Activated naive CD4-positive, alpha-beta T cell treated with anti-CD3 and anti-CD28 coated beads for 36 hours (primary cell): ENCODE measurements at places on chromosomes 11 and 22. TPM values are rescaled to one million over a fixed set of nuclear protein-coding genes. Genes with fewer than 3 reads are reported as not detected.

GRCh38 chr22:50298937-50299784 lies 8.3 kb downstream of the PLXNB2 start:
- no peak overlapping the region for H3K27ac ChIP-seq
- H3K4me3 ChIP-seq = no peak overlapping the region
- DNase-seq = no peak
- no peaks in the 10 kb centered on the region for H3K4me1 ChIP-seq

GRCh38 chr11:74235121-74235520 lies 64.0 kb downstream of the PPME1 start:
- no peak overlapping the region for H3K4me3 ChIP-seq
- DNase-seq = no peak
- H3K36me3 ChIP-seq = peaks cover 22% of the 10 kb centered on the region
- H3K27ac ChIP-seq = no peak overlapping the region
- H3K27me3 ChIP-seq = no peaks in the 10 kb centered on the region
- H3K4me1 ChIP-seq = peaks cover 34% of the 10 kb centered on the region

DNA sequence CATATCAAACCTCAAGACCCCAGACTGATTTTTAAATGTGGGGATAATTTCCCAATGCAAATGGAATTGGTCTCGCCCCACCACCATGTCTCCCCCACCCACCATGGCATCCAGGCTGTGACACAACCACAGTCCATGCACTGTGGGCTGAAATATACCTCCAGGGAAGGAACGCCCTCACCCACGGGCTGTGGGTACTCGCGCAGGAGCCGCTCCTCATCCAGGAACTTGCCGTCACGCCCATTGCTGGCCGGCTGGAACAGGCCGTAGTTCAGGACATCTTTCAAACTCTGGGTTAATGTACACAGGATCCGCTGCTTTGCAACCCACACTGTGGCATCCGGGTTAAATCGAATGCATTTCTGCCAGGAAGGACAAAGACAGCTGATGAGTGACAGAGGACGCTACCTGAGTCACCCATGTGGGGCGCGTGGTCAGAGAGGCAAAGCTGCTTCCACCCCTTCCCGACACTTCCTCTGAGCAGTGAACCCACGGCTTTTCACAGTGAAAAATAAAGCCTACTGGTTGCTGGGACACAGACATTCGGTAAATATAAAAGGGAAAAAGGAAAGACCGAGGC lies 133.6 kb downstream of the SHANK2 start:
- H3K4me3 ChIP-seq = no peak overlapping the region
- H3K36me3 ChIP-seq = no peaks in the 10 kb centered on the region
- no peak for DNase-seq
- no peaks in the 10 kb centered on the region for H3K4me1 ChIP-seq
- no peak overlapping the region for H3K27ac ChIP-seq

DNA sequence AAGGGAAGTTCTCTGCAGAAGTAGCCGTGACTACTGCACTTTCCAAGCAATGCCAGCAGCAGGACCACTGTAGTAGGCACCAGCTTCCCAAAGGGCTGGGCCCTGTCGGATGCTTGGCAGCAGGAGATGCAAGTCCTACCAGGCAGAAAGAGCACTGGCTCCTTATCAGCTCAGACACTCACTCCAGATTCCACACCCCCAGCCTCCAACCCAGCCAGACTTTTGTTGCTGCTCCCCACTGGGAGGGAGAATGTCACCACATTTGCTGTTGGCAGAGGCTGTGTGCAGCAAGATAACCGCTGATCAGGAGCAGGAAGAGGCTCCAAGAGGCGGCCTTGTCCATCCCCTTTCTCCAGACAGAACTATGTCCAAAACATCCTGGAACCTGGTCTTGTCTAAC lies 118.7 kb downstream of the C11orf58 start:
- no peaks in the 10 kb centered on the region for H3K36me3 ChIP-seq
- peaks cover 2% of the 10 kb centered on the region for H3K27me3 ChIP-seq
- H3K4me3 ChIP-seq = no peak overlapping the region
- H3K4me1 ChIP-seq = no peaks in the 10 kb centered on the region
- no peak for DNase-seq

- H3K4me1 ChIP-seq = no peaks in the 10 kb centered on the region
- peaks cover 2% of the 10 kb centered on the region for H3K27me3 ChIP-seq
- no peak overlapping the region for H3K4me3 ChIP-seq
- no peak overlapping the region for H3K27ac ChIP-seq
- no peaks in the 10 kb centered on the region for H3K36me3 ChIP-seq
Measured at GRCh38 chr11:19810852-19811251, 98.2 kb downstream of the NAV2 start.

DNA sequence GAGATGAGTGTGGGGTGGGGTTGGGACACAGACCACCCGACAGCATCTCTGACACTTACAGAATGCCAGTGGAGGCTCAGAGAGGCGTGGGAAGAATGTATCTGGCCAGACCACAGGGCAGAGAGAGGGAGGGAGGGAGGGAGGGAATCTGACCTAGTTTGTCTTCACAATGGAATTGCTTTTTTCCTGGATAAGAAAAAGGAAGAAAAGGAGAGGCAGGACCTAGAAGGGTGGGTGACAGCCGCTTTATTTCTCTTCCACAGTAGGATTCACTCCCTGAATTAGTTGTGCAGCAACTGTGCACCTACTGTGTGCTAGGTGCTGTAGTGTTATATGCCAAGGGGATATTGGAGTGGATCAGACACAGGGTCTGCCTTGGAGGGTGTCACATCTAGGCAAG lies 3.7 kb downstream of the KCNK4 start:
- H3K4me3 ChIP-seq = no peak overlapping the region
- H3K27me3 ChIP-seq = peaks cover 66% of the 10 kb centered on the region
- no peaks in the 10 kb centered on the region for H3K36me3 ChIP-seq
- H3K27ac ChIP-seq = no peak overlapping the region
- DNase-seq = no peak

GRCh38 chr11:23318670-23319069 lies 458.4 kb upstream of the CCDC179 start:
- no peak overlapping the region for H3K27ac ChIP-seq
- DNase-seq = no peak

The INPPL1 gene
- 74.0 TPM for total RNA-seq

The CHST1 gene
- total RNA-seq = not detected

The EMID1 gene
- total RNA-seq = not detected

The PATE2 gene
- not detected for total RNA-seq
